Fibroblast of skin of back (primary cell): ENCODE measurements at places on chromosomes 5 and 9.

GRCh38 chr9:36204906-36205547, 14.3 kb downstream of the CLTA start:
- no peak for DNase-seq

GRCh38 chr9:99056886-99057664, 47.8 kb upstream of the TGFBR1 start:
- DNase-seq = peak; percentile 90

DNA sequence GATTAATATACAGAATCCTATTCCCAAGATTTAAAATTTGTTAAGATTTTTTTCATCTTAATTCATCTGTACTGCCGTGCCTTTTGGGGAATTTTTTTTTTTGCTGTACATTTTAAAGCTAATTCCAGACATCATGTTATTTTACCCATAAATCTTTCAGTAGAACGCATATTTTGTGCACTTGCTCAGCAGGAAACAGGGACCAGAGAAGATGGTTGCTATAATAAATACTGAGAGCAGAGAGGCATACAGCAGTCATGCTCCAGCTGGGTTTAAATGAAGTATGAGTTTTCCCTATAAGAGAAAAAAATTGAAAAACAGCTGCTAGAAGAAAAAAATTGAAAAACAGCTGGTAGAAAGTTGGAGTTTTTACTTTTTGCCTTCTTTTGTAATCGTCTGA, 196.9 kb upstream of the PUM3 start:
- peak; percentile 70 for DNase-seq

DNA sequence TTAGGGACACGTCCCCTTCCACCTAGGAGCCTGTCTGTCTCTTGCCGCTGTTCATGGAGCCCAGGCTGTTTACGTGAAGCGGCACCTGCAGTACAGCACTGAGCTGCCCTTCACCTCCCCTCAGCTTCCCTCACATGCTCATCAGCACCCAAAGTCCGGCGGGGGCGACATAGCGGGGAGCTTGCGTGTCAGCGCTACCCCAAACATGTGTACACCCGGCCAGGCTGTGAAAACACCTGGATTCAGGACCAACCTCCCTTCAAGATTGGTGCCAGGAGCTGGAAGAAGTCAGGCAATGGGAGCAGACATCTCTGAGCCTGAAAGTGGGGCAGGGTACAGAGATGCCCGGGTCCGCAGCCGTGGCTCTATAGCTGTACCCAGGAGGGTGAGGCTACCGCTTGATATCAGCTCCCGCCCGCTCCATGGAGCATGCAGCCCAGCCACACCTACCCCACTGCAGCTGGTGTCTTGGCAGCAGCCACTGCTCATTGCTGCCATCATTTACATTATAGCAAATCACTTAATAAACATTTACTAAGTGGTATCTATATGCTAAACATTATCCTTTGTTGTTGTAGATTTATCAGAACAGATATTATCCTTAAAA, 712.1 kb downstream of the CDH9 start:
- no peak for DNase-seq

DNA sequence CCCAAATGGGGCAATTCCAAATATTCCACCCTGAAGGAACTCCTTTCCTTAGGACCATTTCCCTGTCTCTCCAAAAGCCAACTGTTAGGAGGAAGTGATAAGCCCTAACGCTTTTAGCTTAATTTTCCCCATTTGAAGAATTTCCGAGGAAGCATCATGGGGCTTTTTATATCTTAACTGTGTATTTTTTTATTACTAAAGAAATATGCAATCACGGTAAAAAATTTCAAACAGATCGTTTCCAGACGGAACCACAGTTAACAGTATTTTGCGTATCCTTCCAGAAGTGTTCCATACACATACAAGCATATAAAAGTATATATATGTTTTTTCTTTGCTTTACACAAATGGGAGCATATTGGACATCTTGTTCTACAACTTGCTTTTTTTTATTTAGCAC, 133.8 kb downstream of the FGF1 start:
- DNase-seq = no peak

DNA sequence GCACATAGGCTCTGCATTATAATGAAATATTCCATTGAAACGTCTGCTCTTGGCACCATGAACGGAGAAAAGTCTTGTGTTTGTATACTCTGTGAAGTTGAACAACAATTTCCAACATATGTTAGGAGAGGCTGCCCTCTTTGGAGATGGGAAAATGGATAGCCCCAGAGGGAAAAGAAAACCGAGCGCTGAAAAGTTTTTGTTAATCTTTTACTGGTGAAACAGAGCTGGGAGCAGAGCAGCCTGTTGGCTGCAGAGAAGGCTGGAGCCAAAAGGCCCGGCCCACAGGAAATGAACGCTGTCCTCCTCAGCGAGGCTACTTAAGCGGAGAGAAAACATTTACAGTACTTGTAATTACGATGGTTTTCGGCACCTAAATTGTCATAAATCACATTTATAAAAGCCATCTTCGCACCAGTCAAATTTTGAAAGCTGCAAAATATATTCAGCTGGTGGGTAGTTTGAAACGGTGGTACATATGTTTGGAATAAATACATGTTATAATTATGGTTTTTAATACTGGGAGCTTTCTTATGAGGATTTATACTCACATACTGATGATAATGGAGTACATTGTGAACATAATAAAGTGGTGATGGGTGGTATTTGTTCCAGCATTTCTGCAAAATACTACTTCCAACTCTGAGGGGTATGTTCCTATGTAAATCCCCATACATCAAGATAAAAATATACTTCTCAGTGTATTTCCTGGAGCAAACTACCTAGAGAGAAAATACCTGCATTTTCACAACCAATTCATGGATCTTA, 129.6 kb upstream of the CNTLN start:
- DNase-seq = peak; percentile 78

- no peak for DNase-seq
These were observed 7.0 kb downstream of the MAMDC4 start for GRCh38 chr9:136858844-136859757.

- no peak for DNase-seq
These were observed 9.4 kb downstream of the SKP2 start for GRCh38 chr5:36161361-36161760.

DNA sequence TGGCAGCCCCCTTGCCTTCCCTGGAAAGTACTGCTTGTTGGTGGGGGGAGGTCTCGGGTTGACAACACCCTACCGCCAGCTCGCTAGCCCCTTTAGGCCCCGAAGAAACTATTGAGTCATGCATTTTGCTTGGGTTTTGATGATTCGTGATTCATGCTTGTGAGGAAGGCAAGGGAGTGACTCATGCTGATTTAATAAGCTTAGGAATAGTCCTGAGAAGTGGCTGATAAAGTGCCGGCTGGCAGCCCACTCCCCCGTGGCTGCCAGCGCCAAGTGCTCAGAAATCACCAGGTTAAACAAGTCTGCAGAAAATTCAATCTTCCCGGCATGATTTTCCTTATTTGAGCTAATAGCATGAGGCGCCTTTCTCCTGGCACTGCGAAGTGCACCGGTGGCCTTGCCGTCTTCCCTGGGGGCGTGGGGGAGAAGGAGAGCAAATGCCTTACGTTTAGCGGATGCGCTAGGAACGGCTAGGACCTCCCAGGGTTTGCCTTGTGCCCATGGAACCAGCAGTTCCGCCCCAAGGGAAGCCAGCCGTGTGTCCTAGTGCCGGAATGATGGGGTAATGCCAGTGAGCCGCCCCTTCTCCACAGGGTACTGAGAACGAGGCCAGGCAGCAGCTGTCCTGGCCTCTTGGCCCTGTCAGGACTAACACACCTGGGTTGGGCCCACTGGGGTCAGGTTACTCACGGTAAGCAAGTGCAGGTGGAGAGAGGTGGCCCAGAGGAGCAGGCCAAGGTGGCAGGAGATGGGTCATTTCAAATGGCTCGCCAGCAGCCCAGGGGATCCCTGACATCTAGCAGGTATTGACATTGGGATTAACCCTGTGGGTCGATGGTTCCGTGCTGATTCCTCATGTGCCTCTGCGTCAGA, 151.9 kb downstream of the MACROH2A1 start:
- DNase-seq = peak; percentile 97

- DNase-seq = peak; percentile 52
These were observed 17.2 kb upstream of the RGS3 start for GRCh38 chr9:113446323-113446740.

GRCh38 chr5:115168829-115169486, 750 bp downstream of the TRIM36 start:
- DNase-seq = no peak

GRCh38 chr9:131469356-131469755, 33.4 kb upstream of the POMT1 start:
- peak; percentile 55 for DNase-seq

DNA sequence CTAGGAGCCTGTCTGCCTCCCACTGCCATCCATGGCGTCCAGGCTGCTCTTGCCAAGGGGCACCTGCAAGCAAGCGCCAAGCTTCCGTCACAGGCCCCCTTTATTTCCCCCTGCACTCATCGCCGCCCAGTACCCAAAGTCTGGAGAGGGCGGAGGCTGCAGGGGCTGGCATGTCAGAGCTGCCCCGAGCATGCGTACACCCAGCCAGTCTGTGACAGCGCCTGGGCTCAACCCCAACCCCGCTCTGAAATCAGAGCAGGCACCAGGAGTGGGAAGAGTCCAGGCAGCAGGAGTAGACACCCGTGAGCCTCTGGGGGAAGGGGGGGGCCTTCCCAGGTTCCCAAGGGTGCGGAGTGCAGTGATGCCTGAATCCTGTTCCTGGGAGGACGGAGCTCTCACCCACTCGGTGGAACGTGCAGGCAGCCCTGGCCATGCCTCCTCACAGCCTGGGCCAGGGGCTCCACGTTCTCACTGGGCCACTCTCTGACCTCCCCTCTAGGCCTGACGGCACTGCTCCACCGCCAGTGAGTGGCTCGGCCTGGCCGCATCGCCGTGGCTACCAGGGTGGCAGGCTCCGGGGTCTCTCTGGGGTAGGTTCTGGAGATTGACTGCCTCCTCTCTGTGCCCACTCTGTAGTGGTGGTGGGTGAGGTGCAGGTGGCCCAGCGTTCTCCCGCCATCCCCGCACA, 469.0 kb downstream of the CDH9 start:
- no peak for DNase-seq

GRCh38 chr5:76546497-76547102, 76.6 kb downstream of the F2RL2 start:
- no peak for DNase-seq

DNA sequence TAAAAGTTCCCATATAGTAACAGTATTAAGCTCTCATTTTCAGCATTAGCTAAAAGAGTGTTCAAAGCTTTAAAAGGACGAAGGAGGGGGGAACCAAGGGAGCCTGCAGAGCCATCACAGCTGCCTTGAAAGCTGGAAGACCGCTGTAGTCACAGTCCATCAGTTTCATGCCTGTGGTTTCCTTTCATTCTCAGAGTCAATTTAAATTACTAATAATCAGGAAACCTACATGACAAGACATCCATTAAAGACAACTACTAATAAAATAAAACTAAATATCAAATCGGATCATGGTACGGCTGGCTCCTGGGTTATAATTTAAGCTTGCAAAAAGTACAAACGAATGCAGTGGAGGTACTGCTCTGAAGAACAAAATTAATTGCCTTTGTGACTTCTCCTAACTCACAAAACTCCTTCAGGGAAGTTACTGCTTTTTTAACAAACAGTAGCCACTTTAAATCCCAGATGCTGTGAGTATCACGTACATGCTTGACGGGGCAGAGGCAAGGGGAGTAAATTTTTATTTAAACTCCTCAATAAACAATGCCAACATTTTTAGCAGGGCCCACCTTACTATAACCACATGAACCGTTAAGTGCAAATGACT, 213.5 kb downstream of the DENND1A start:
- no peak for DNase-seq

DNA sequence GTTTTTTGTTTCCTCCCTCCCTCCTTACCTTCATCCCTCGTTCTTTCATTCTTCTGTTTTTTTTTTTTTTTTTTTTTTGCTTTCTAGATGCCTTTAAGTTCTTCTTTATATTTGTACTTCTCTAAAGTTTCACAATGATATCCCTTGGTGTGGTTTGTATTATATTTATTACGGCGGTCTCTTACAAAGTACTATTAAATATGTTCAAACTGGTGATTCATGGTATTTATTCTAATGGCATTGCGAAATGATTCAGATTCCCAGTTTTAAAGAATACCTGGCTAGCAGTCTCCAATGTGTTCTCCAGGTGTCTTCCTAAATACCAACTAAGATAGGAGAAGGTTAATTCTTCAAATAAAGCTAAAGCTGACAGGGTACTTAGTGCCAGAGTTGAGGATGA, 690.1 kb upstream of the COX7C start:
- DNase-seq = no peak

DNA sequence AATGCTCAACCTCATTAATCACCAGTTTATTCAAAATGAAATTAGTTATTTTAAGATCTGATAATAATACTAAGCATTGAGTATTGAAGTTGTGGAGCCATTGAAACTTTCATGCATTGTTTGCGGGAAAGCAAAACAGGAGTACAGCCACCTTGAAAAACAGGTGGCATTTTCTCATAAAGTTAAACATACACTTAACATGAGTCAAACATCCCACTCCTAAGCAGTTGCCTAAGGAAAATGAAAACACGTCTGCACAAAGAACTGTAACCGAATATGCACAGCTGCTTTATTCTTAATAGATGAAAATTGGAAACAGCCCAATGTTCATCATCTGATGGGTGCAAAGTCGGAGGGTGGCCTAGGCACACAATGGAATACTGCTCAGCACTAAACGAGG, 177.3 kb downstream of the IRX2 start:
- no peak for DNase-seq

DNA sequence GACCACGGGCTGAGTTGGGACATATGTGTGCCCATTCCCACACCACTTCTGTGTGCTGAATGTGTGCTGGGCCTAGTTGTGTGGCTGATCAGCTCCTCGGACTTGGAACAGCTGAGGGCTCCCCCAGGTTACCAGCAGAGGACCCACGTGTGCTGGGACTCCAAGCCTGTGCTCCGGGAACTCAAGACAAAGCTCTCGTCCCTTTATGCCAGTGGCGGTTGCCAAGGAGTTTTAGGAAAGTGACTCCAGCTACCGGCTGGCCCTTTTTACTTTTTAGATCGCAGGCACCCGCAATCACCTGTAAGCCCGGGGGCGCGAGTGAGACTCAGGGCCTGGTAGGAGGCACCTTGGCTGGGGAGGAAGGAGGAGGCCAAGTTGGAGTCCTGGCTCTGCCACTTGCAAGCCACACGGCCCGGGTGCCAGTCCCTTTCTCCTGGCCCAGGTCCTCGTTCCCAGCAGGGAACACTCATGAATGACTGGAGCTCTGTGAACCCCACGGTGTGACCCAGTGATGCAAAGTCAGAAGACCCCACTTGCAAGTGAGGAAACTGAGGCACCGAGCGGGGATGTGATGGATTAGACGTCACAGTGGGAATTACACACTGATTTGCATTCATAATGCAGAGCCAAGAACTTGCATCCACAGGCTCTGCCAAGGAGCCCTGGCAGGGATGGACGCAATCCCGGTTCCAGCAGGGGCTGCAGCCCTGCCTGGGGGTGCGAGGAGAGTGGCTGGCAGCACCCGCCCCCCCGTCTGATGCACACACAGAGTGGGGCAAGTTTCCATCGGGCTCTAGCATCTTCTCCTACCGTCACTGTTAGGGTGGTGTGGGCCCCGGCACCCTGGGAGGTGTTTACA, 26.9 kb downstream of the CRB2 start:
- no peak for DNase-seq

- no peak for DNase-seq
These were observed 7.7 kb upstream of the NR5A1 start for GRCh38 chr9:124514874-124515273.

GRCh38 chr9:15304632-15305031, 2.4 kb downstream of the TTC39B start:
- DNase-seq = no peak

GRCh38 chr5:16304846-16305245, 125.3 kb upstream of the MARCHF11 start:
- DNase-seq = peak; percentile 1
